ENCODE measurements at places on chromosomes 6 and 20. TPM values are rescaled to one million over a fixed set of nuclear protein-coding genes. Genes with fewer than 3 reads are reported as not detected.

Gene BMP2
- 2.2 TPM for total RNA-seq

Gene OR2H2
- total RNA-seq, result not detected

Gene LCA5
- total RNA-seq, result 5.7 TPM

Gene PRL
- total RNA-seq, result not detected

Gene ASCC3
- total RNA-seq, result 60.4 TPM

Gene GPX5
- not detected for total RNA-seq

Gene SNAP25
- 4.5 TPM for total RNA-seq

Gene SEMG1
- not detected for total RNA-seq

Gene HCK
- total RNA-seq, result not detected

Gene RCAN2
- 0.09 TPM for total RNA-seq

Gene BTN1A1
- not detected for total RNA-seq

Gene SPATS1
- not detected for total RNA-seq

Gene ABHD16B
- total RNA-seq, result not detected

Gene TMEM151B
- under 0.01 TPM for total RNA-seq

Gene PXMP4
- total RNA-seq, result 4.7 TPM
